ENCODE measurements at places on chromosomes 16 and 17.
A peak's percentile ranks its signal among the peaks of the same experiment; 100 is the strongest.

- DNase-seq, result no peak
Observed at GRCh38 chr17:76040376-76040775, 13.3 kb upstream of the EVPL start.

GRCh38 chr16:14050291-14051027, 20.7 kb upstream of the MRTFB start:
- DNase-seq, result no peak

DNA sequence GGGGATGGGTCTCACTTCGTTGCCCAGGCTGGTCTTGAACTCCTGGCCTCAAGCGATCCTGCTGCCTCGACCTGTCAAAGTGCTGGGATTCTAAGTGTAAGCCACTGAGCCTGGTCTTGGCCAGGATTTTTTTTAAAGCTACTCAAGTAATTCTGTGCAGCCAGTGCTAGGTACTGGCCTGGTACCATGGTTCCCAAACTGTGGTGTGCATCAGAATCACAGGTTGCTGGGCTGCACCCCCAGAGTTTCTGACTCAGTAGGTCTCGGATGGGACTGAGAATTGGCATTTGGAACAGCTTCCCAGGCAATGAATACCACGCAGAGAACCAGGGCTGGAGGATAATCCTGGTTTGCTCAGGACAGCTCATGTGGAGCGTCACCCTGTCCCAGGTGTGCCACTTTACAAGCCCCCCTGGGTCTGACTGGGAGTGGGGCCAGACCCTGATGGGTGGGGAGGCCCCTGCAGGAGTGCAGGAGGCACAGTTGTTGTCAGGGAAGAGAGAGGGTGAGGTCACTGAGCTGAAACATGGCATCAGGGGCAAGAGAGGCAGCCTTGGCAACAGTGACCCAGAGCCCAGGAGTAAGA, 10.7 kb upstream of the MRPS23 start:
- DNase-seq, result no peak

- DNase-seq, result no peak
Observed at GRCh38 chr16:23694644-23695373, 16.1 kb downstream of the PLK1 start.

DNA sequence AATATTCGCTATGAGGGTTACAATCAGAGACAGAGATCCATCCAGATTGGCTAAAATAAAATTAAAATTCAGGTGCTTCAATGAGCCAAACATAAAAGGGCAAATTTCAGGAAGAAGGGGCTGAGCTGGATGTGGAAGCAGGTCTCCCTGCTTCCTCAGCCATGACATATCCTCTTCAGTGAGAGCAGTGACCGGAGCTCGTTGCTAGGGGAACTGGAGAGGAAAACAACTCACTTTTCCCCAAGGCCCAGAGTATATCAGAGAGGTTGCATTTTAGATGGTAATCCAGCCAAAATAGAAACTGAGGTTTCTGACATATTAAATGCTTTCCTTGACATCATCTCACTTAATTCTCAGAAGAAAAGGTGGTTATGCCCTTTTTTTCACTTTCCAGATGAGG, 503.5 kb downstream of the HS3ST4 start:
- DNase-seq, result no peak

DNA sequence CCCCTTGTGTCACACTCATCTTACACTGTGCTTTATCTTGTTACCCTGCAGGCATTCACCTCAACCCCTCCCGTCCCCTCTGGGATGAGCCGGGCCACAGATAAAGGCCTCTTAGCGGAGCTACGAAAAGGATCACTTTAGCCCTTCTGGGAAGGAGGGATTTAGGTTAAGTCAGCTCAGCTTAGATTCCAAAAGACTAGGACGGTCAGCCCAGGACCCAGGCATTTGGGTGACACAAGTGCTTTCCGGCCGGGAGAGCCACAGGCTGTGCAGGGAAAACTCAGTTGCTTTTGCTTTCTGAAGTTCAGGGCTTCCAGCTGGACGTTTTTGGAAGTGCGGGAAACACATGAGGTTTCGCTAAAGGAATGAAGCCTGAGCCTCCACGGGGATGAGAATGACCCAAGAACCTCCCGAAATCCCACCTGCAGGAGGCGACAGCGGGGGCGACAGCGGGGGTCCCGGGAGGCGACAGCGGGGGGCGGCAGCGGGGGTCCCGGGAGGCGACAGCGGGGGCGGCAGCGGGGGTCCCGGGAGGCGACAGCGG, 11.6 kb upstream of the METRNL start:
- DNase-seq, result no peak

DNA sequence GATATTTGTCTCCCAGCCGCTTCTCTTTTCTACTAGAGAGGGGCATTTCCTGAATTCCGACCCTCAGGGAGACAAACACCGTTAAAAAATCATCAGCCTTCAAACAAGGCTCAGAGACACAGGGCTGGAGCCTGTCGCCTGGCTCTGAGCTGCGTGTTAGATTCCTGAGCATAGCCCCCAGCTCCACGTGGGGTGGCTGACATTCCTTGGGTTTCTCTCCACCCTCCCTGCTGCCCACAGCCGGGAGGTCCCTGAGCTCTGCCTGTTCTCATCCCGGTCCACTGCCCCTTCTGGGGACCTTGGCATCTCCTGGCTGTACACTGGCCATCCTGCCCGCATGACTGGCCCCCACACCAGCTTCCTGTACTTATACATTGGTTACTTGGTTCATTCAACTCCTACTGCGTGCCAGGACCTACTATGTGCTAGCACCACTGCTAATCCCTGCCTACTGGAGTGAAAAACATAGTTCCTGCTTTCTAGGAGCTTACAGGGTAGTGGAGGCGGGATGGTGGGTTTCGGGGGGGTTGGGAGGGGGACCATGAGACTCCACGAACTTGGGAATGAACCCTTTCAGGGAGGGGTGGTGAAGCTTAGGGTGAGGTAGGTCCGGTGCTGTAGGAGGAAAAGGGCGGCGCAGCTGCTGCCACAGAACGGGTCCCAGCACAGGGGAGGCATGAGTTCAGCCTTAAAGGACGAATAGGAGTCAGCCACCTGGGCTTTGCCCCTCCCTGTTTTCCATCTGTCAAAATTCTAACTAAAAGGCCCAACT, 52.1 kb upstream of the TMEM132E start:
- no peak for DNase-seq

DNA sequence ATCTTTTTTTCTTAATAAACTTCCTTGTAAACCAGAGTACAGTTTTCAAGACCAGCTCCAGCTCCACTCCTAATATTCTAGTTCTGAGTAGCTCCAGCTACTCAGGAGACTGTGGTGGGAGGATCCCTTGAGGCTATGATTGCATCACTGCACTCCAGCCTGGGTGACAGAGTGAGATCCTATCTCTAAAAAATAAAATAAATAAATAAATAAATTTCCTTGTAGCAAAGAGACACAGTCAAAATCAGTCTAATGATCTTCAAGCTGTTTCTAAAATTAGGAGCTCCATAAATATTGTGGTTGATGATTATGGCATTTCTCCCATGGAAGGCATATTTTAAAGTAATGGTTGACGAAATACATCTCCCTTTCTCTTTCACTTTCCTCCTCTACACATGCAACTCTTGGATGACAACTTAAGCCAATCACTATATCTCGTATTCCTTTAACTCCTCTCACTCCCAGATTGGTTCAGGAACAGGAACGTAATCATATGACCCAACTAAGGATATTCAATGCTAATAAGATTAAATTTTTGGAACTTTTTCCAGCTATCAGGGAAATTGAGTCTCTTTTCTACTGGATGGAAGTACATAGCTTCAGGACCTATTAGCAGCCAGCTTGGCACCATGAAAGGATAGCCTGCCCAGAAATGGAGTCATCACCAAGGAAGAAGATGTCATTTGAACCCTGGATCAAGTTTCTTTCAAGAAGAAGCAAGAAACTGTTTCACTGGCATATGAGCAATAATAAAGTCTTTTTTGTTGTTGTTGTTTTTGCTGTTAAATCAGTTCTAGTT, 42.1 kb upstream of the TAOK1 start:
- no peak for DNase-seq

- no peak for DNase-seq
Observed at GRCh38 chr17:71392715-71393567, 727.9 kb upstream of the SOX9 start.

GRCh38 chr16:27543801-27544200, 5.9 kb downstream of the GTF3C1 start:
- DNase-seq, result no peak

GRCh38 chr17:73936908-73937627, 266.4 kb upstream of the RPL38 start:
- no peak for DNase-seq

DNA sequence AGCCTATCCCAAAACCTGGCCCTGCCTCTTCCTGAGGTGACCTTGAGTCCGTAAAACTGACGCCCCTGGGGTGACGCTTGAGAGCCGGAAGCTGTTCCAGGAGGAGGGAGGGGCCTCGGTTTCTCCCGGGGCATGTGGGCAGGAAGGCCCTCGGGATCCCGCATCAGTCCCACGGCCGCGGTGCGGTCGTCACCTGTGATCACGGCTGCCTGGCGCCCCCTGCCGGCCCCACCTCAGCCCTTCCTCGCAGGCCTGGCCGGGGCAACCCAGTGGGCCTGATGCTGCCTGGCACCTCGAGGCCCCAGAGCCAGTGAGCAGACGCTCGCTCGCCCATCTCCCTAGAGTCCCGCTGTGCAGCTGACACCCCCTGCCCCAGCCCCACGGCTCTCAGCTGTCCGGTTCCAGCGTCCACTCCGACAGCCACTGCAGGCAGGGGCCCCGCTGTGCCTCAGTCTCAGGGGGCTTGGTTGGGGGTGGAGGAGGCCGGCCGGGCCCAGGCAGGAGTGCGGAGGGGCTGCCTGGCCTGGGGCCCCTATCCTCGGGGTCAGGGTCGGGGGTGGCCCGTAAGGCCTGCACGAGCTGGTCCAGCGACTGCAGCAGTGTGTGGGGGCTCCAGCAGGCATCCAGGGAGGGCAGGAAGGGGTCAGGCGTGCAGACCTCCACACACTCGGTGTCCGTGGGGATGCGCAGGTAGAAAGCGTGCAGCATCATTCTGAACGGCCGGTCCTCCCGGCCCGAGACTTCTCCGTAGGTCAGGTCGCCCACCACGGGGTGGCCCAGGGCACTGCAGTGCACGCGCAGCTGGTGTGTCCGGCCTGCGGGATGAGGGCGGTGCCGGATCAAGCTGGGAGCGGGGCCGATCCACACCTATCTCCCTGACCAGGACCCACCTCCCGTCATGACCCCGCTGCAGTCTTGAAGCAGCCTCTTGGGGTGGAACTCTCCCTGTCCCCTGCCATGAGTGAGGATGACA, 2.3 kb downstream of the RPUSD1 start:
- peak; percentile 86 for DNase-seq

GRCh38 chr16:81214745-81215166, 23.7 kb upstream of the BCO1 start:
- no peak for DNase-seq

- DNase-seq, result no peak
Observed at GRCh38 chr16:30429418-30429677, 482 bp downstream of the DCTPP1 start.

GRCh38 chr17:68020409-68020756, 15.2 kb upstream of the KPNA2 start:
- no peak for DNase-seq

DNA sequence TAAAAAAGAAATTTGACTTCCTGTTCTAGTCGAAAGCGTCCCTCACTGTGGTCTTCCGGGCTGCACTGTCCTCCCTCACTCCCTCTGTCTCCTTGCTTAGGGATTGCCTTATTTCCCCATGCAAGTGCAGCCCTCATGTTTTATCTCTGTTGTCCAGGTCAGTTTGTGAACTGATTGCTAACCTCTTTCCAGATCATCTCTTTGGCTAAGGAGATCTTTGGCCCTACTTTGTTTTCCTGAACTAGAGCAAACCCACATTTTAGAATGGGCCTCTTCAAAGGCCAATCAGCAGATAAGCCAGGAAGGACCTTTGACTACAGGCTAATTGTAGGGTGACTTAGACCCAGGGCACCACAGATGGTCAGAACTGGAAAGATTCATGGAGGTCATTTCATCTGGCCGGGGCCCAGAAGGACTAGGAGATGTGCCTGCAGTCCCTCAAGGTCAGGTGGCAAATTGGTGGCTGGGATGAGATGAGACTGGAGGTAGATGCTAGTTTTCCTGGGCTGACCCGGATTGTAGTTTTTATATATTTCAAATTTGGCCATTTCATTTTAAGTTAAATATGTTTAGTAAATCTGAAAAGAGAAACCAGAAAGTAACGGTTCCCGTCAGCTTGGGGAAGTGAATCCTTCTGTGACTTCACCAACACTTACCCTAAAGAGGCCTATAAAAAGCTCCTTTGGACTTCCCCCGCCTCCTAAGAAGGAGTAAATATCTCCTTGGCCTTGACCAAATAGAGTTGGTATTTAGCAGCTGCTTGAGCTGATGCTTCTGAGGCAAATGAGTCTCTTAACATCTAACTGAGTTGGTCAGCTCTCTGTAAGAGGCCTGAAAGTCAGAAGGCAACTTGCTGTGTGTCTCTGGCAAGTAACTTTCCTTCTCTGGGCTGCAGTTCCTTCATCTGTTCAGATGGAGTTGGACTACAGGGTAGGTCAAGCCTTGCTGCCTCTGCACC, 6.2 kb upstream of the SLC25A19 start:
- no peak for DNase-seq

DNA sequence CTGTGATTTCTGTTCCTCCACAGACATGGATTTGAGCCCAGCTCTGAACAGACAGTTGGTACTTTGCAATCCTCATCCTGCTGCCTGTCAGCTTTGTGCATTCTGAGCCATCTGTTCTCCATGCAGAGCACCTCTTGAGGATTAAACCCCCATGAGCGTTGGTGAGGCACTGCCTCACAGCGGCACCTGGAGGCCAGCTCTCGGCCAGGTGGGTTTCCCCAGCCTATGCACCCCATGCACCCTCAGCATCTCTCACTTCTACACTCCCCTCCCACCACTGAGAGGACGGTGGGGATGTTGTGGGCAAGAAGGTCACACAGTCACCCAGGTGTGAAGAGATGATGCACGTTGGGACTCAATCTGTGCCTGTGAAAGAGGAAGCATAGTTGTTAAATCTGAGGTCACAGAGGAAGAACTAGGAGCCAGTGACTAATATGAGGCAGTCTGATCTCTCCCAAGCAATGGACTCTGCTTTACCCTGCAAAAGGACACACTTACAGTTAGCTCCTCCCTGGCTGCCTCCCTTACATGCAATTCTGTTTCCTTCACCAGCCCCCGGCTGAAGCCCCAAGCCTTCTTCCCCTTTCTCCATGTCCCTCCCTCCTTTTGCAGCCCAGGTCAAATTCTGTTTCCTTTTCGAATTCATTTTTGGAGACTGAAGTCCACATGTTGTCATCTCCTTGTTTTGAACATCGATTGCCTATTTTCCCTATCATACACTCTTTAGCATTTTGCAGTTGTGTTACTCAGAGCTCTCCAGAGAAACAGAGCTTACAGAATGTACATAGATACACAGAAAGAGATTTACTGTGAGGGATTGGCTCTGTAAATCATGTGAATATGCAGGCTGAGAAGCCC, 58.5 kb downstream of the HS3ST3B1 start:
- DNase-seq, result peak; percentile 34

- DNase-seq, result no peak
Observed at GRCh38 chr16:51144203-51144602, 6.9 kb downstream of the SALL1 start.

All from stimulated activated CD4-positive, alpha-beta T cell treated with anti-CD3 and anti-CD28 coated beads, Interleukin-2, amount 100 ng/mL, for 24 hours (primary cell).